ENCODE measurements at places on chromosomes 7 and 10.

GRCh38 chr7:78203042-78203720 is 404.6 kb downstream of the PHTF2 start:
- no peak for DNase-seq

- DNase-seq, result no peak
Measured at GRCh38 chr7:99258501-99258900, 14.1 kb upstream of the MYH16 start.

- no peak for DNase-seq
Measured at GRCh38 chr10:12027539-12027938, 15.1 kb downstream of the UPF2 start.

DNA sequence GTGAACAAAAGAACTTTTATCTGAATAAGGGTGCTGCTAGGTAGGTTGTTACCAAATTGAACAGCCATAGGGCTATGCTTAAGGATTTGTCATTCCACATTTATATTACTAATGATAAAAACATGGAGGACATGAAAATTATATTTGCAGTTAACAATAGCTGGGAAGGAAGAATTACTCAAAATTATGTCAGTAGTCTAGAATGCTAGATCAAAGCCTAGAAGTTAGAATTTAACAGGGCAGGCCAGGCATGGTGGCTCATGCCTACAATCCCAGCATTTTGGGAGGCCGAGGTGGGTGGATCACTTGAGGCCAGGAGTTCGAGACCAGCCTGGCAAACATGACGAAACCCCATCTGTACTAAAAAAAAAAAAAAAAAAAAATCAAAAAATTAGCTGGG is 9.4 kb downstream of the STK17A start:
- DNase-seq, result no peak

DNA sequence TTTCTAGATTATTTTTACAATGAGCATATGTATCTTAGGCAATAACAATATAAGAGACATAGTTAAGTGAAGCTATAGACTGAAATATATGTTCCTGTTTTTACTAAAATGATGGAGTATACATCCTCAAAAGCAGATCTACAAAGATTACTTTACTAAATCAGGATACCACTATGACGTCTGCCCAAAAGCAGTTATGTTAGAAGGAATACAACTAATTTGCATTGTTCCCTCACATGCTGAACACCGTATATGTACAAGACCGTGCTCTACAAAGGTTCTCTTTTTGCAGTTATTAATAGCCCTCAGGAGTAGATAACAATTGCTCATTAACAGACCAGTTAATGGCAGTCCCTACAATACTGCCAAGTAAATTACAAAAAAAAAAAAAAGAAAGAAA is 137.5 kb downstream of the CD36 start:
- no peak for DNase-seq

Measured in RWPE1 (cell line).